ENCODE measurements at places on chromosomes 5 and 9.

DNA sequence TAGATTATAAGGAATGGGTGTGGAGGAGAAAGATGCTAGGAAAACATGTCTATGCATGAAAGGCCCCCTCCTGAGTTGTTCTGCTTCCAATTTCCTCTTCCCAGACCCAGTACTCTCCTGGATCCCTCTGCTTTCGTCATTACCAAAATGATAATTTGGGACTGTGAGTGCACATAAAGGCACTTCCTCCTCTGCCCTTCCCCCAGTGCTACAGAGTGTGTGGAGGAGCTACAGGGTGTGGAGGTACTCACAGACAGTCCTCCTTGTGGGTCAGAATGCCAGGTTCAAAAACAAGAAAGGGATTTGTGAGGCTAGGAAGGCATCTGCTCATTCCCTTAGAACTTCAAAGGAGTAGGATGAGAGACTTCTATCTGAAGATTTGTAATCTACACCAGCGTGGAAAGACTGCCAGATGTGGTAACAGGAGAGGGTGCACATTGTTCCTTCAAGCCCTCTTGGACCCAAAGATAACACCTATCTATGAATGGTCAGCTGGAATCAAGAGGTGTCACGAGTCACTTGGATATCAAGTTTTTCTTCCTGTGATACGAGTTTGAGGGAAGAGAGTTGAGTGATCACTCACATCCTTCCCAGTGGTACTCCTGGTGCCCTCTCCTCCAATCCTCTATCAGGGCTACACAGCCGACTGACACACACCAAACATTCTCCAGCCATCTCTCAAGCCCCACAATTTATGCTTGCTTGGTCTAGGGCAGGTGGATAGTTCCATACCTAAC is 201.1 kb downstream of the EPB41L4A start:
- no peak for DNase-seq

DNA sequence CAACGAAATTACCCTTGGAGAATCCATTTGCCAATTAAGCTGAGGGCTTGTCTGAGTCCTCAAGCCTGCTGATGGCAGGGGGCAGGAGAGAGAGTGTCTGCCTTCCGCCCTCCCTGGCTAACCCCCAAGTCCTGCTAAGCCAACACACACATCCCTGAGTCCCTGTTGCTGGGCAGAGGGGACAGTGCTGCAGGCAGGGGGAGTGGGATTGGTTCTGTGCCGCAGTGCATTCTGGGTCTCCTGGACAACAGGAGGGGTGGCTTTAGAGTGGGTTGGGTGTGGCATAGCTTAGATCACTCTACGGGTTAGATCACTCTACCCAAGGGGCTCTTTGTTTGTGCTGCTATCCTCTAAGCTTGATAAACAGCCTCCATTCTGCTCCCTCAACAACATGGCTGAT is 427.7 kb downstream of the CDK5RAP2 start:
- peak; percentile 60 for DNase-seq

DNA sequence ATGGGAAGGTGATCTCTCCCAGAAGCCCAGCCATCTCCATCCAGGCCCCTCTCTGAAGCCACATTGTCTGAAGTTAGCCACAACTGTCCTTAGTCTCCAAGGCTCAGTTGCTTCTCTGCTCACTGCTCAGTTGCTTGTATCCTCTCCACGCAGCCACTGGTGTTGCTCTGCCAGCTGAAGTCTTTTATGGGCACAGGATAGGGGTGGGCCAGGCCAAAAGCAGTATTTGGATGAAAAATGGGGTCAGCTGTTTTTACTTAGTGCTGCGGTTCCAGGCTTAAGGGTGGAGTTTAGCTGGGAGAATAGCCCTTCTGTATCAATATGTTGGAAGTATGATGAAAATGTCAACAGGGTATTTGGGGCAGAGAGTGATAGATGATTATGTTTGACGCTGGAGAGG is 168.8 kb upstream of the PPP1R2B start:
- DNase-seq: no peak

GRCh38 chr5:177233206-177233605 is 70.3 kb downstream of the RAB24 start:
- no peak for DNase-seq

- DNase-seq: no peak
Measured at GRCh38 chr5:72281764-72282499, 38.1 kb downstream of the MRPS27 start.

GRCh38 chr9:91873637-91874051 is 76.4 kb downstream of the ROR2 start:
- no peak for DNase-seq

DNA sequence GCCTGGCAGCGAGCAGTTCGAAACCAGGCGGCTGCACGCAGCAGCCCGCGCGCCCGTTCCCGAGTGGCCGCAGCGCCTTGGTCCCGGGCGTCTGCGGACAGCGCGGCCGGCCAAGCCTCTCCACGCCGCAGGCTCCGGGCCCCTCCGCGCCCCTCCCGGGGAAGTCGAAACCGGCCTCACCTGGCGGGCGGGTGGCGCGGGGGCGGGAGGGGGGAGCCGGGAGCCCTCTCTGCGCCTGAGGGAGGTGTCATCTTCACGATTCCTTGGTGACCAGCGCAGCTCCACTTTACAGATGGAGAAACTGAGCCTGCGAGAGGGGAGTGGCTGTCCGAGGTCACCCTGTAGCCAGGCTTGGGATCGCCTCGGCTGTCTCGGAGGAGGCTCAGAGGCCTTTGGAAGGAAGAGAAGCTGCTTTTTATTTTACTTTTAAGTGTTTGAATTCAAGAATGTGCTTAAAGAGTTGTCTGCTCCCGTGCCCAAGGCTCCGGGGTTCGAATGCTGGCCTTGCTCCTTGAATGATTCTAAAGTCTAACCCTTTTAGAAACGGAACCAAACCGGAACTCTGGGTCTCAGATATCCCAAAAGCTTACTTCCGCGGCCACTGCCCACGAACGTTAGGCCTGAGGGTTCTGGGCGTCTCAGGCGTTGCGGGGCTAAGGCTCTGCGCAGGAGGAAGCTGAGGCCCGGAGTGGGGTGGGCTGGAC is 662 bp downstream of the SUSD3 start:
- no peak for DNase-seq
